Activated T-cell treated with anti-CD3 and anti-CD28 coated beads for 1 hour (primary cell): ENCODE measurements at places on chromosomes 4 and X.

DNA sequence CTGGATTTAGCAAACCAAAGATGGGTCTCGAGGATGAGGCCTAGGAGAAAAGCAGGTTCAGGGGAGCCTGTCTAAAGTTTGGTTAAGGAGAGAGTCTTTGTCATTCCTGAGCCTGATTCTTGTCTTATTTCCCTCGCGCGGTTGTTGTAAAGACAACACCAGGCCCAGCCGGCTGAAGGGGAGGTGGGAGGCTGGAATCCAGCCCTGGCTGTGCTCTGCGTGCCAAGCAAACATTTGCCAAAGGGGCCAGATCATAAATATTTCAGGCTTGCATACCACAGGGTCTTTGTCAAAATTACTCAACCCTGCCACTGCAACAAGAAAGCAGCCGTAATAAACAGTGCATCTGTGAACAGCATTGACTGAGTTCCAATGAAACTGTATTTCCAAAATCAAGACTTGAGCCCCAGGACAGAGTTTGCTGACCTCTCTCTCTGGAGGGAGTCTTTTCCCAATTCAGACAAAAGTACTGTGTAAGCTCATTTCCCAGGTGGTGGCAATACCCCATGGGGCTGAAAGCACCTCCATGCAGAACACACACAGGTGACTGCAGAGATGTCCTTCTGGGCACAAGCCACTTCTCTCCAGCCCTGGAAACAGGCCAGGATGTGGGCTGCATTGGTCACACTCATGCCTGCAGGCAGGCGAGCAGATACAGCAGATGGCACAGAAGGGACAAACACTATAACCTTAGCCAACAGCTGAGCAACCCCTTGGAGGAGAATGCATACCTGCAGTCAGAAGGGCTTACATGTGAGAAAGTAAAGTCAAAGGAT, 320.3 kb downstream of the STK32B start:
- no peak for DNase-seq

DNA sequence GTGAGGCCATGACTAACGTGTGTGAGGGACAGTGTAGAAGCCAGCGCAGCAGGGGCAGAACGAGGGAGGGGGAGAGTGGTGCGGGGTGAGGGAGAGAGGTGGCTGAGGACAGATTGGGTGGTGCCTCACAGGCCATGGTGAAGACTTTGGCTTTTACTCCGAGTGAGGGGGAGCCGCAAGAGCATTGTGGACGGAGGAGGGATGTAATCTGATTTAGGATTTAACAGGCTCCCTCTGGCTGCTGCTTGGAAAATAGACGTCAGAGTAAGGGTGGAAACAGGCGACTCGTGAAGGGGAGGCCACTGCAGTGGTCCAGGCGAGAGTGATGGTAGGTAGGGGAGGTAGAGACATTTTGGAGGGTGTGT, 13.0 kb downstream of the PPP1R3F start:
- no peak for DNase-seq

DNA sequence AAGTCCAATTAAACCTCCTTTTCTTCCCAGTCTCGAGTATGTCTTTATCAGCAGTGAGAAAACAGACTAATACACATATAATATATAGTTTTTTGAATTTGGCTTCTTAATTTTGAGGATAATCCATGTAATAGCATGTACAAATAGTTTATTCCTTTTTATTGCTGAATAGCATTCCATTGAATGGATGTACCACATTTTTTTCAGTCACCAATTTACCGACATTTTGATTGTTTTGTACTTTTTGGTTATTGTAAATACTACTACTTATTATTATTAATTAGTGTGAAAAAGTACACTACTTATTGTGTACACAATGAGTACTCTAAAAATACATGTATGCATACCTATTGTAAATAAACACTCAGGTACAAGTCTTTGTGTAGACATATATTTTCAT, 42.3 kb upstream of the ANXA10 start:
- no peak for DNase-seq

GRCh38 chrX:96833333-96833732, 50.4 kb upstream of the RPA4 start:
- DNase-seq: no peak

DNA sequence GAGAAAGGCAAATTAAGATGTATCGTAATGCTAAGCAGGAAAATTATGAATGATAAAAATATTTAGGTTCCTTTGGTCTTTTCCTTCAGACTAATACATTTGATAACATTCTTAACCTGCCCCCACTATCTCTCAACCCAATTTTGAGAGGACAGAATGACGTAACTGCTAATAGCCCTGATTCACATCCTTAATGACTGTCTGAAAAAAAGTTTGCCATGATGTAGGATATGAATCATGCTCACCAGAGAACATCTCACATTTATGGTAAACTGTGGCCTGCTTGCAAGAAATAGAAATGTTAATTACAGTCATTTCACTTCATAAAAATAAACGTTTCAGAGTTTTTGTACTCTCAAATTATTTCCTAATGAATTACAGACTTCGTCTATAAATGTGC, 128.0 kb upstream of the VEGFC start:
- no peak for DNase-seq

DNA sequence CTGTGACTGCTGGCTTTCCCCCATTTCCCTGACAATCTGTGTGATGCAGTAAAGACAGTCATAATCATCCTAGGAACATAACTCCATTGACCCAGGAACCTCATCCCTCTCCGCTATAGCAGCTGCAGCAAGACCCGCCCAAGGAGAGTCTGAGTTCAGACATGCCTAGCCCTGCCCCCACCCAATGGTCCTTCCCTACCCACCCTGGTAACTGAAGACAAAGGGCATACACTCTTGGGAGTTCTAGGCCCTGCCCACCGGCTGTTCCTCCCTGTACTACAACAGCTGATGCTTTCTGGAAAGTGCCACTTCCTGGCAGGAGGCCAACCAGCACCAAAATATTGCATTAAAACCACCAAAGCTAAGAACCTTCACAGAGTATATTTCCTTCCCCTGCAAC, 1035.6 kb downstream of the C4orf33 start:
- no peak for DNase-seq

- no peak for DNase-seq
These were observed 271.6 kb upstream of the ARSJ start for GRCh38 chr4:114251020-114251419.

GRCh38 chr4:186790630-186791029, 67.0 kb upstream of the FAT1 start:
- no peak for DNase-seq

- DNase-seq: no peak
These were observed 100.7 kb downstream of the EFNB1 start for GRCh38 chrX:68929332-68930150.

DNA sequence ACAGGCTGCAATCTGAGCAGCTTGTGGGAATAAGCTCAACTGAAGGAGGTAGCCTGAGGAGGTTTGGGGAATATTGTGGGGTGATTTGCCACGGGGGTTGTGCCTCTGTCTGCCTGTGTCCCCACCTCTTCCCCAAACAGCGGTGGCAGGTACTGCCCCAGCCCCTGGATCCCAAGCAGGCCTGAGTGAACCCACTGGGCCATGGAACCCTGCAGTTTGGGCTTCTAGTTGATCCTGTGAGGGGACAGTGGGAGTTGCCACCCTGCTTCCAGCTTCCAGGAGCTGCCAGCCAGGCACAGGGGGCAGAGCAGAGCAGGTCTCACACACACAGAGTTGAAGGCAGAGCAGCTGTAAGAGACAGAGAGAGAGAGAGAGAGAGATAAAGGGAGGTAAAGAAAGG, 97.4 kb downstream of the PJA1 start:
- no peak for DNase-seq

- DNase-seq: no peak
These were observed 234.2 kb upstream of the MID1 start for GRCh38 chrX:10854594-10854993.

GRCh38 chrX:152822383-152823086, 8.0 kb downstream of the CETN2 start:
- DNase-seq: no peak

DNA sequence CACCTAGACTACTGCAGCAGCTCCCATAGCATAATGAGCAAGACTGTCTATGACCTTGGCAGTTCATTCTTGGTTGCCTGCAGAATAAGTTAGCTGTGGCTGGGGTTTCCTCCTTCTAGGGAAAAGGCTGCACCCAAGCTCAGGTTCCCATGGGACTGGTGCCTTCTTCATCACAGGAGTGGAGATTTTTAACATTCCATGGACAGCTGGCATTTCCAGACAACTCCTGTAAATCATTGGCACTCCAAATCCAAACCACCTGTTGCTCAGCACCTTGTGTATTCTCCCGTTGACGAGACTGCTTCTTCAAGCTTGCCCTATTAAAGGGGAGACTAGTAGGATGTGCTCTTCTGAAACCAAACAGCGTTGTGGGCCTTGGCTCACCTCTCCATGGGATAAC, 7.8 kb upstream of the NUP54 start:
- no peak for DNase-seq

DNA sequence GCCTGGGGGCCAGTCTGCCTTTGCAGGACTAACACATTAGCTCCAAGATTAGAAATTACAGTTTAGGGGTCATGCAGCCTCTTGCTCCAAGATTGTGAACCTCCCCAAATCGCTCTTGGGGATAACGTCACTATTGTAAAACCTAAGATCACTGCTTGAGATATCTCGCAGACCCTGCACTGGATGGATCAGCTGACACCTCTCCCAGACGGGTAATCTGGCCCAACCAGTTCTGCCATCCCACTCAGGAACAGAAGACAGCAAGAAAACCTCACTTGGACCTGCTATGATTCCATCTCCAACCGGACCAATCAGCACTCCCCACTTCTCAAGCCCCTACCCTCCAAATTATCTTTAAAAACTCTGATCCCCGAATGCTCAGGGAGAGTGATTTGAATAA, 431.2 kb downstream of the GPM6A start:
- DNase-seq: no peak

- DNase-seq: no peak
These were observed 768.3 kb downstream of the RAPGEF2 start for GRCh38 chr4:159871141-159871540.

GRCh38 chrX:100647095-100647494, 3.1 kb downstream of the SRPX2 start:
- DNase-seq: no peak

GRCh38 chrX:110086916-110087484, 84.1 kb downstream of the TMEM164 start:
- DNase-seq: no peak

DNA sequence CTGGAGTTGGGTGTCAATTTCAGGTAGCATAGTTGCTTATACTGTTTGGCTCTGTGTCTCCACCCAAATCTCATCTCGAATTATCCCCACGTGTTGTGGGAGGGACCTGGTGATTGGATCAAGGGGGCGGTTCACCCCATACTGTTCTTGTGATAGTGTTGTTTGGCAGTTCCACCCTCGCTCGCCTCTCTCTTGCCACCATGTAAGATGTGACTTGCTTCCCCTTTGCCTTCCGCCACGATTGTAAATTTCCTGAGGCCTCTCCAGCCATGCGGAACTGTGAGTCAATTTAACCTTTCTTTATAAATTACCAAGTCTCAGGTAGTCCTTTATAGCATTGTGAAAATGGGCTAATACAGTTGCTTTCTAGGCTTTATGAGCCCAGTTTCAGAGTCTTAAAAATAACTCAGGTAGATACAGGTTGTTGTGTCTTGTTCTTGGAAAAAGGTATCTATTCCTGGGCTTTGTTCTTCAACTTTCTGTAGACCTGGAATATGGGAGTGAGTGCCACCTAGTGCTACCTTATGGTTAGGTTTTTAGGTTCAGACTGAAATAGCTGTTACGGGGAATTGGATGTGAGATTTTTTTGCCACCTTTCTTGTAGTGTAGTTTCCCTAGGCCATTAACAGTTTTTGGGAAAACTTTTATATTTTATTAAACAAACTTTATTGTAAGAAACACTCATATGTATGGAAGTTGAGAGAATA, 15.6 kb downstream of the PGK1 start:
- DNase-seq: no peak

GRCh38 chr4:16438986-16439385, 212.7 kb upstream of the TAPT1 start:
- DNase-seq: no peak

- no peak for DNase-seq
These were observed 56.9 kb upstream of the PDGFRA start for GRCh38 chr4:54172156-54172555.

DNA sequence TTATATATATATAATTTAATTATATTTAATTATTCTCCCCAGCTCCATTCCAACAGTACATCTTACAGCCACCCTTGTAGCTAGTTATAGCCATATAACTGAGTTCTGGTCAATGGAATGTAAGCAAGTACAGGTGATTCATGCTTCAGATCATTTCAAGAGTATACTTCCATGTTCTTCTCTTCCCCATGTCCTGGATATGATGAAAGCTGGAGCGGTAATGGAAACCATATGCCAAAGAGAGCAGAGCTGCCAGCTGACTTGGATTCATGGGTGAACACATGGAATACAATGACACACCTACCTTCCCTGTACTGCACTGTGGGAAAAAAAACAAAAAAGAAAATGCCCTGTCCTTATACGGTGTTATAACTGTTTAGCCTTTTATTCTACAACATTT, 17.5 kb upstream of the CORIN start:
- DNase-seq: no peak

DNA sequence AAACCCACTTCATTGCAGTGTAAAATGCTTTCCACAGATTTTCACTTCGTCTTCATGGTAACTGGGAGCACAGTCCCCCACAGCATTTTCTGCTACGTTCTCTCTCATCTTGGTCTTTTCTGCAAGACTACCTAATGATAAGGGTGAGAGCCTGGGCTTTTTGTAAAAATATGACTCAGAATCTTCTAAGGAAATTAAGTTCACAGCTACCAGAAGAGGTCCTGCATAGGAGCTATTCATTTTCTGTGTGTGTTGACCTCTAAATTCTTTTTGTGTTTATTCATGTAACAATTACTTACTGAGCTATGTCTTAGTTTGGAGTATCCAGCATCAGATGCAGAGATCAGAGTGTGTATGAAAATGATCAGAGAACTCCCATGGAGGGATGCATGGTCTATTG, 192.2 kb downstream of the CPEB2 start:
- no peak for DNase-seq

GRCh38 chrX:17474892-17475291, 99.9 kb downstream of the NHS start:
- DNase-seq: no peak
